Prostate gland (tissue), 2 donors: ENCODE measurements at places on chromosomes 16 and 17.

- DNase-seq: no peak
Measured at GRCh38 chr17:64145375-64145750, 15.4 kb upstream of the ERN1 start.

- no peak for DNase-seq
Measured at GRCh38 chr17:79196913-79197312, 122.3 kb downstream of the ENGASE start.

DNA sequence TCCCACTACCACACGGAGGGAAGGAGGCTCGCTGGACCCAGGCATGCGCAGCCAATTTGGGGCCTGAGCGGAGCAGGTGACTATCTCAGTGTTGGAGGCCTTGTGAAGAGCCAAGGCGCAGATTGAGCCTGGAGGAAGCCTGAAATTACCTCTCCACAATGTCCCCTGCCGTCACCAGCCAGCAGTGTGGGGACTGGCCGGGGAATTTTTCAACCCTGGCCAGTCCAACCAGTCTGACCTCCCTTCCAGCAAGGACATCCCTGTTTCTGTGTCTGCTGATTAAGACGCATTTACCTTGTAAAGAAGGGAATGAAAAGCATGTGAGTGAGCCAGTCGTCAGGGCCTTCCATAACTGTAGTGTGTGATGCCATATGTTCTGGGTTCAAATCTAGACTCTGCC, 198.1 kb upstream of the IRX3 start:
- peak; percentile 31 for DNase-seq

DNA sequence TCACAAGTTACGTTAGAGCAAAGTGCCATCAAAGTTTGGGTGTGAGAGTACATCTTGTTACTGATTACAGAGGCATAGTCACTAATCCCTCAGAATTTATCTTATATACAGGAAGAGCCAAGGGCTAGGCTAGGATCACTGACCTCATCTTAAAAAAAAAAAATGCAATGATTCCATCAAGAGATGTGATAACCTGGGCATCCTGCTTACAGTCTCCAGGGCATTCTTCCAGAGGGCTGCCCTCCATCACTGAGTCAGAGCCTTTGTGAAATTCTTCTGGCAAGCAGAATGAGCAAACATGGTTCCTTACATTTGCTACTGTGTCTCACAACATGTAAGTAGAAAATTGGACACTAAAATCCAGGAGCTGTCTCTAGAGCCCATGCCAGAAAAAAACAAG, 410.6 kb downstream of the ZFHX3 start:
- DNase-seq: no peak

DNA sequence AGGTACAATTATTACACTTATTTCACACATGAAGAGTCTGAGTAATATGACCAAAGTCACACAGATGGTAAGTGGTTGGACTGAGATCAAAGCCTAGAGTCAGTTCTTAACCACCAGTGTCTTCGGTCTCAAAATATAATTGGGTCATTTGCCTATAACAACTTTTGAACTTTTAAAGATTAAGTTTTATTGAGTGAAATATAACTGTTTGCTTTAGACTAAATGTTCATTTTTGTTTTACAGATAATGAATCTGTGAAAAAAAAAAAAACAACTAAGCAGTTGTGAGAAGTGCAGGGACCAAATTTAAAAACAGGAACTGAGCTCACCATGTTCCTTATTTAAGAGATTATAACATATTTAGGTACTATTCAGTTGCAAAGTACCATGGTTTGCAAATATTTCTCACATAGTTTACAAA, 150.1 kb downstream of the ITFG1 start:
- no peak for DNase-seq

GRCh38 chr17:13601322-13601775, 380 bp downstream of the HS3ST3A1 start:
- no peak for DNase-seq

DNA sequence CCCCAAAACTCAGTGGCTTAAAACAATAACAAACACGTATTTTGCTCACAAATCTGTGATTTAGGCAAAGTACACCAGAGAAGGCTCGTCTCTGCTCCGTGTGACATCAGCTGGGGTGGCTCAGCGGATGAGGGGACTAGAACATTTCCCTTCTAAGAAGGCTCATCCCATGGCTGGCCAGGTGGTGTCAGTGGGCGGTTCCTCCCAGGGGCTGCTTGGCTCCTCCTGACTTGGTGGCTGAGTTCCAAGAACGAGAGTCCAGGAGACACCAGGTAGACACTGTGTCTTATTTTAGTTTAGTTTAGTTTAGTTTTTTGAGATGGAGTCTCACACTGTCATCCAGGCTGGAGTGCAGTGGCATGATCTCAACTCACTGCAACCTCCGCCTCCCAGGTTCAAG, 5.6 kb upstream of the CHMP6 start:
- no peak for DNase-seq

DNA sequence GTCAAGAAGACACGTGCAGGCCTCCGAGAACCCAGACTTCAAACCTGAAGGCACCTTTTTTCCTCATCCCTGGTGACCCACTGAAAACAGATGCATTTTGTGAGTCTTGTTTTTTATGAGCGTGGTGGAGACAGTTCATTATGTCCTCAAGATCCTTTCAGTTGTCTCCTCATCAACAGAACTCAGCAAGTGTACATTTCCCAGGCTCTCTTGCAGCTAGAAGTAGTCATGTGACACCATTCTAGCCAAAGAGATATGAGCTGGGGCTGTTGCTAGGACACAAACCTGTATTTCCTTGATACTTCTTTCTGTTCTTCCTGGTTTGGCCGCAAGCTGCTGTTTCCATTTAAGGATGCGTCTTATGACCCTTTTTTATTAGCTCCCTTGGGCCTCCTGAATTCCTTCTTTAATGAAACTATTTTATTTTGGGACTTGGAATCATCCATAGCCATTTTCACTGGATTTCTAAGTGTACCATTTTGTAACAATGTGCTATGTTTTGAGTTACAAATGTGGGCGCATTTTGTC, 135.7 kb upstream of the FOXF1 start:
- DNase-seq: no peak

DNA sequence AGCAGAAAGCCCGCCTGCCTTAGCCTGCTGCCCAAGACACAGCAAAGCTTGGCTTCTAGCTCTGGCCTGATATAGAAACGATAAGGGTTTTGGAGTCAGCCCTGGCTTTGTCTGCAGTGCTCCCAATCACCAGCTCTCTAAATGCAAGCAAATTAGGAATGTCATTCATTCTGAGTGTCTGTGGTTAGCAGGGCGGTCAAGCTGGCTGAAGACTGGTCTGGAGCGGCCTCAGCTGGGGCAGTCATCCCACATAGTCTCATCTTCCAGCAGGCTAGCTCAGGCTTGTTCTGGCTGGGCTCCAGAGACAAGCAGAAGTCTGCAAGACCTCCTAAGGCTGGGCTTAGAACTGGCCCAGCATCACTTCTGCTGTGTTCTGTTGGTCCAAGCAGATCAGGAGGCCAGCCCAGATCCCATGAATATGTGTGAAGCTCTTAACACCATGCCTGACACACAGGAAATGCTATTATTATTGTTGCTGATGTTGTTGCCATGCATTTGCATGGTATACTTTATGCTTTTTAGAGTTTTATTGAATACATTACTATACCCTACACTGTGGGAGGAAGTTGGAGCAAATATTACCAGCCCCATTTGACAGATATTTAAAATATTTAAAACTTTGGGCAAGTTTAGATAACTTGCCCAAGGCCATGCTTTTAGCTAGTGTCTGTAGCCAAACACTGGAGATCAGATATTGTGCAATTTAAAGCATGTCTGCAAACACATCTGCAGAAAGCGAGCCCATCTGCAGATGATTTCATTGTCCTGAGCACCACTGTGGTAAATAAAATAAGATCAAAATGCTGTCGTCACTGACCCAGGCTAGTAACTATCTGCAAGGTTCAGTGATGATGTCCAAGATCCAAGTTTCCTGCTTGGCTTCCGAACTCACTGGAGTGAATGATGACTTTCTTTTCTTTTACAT, 24.8 kb downstream of the TMC7 start:
- no peak for DNase-seq

- DNase-seq: no peak
Measured at GRCh38 chr16:27951489-27952120, 111.9 kb downstream of the GSG1L start.

GRCh38 chr17:46878055-46878454, 26.7 kb downstream of the WNT9B start:
- no peak for DNase-seq

DNA sequence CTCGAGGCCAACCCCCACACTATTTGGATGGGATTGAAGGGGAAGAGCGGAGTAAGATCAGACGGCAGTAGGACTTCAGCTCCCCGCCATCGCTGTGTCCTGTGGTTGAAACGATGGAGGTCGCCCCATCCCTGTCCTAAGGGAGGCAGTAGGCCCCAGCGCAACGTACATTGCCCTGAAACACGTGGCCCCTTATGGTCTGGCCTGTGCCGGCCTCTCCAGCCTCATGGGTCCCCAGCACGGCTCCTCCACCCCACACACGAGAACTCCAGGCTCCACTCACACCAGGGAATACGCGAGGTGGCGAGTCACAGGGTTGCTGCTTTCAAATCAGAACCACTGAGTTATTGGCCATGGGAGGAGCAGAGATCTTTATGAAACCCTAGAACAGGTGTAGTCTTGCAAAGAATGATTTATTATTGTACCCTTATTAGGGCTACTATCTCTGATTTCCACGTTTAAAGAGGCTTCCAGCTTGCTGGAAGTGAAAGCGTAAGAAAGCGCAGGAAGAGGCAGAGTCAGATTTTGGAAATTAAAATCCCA, 669 bp upstream of the DCTPP1 start:
- no peak for DNase-seq

GRCh38 chr17:42563543-42563942, 1.6 kb downstream of the COASY start:
- DNase-seq: no peak

- DNase-seq: no peak
Measured at GRCh38 chr16:85136702-85137322, 24.5 kb upstream of the CIBAR2 start.

DNA sequence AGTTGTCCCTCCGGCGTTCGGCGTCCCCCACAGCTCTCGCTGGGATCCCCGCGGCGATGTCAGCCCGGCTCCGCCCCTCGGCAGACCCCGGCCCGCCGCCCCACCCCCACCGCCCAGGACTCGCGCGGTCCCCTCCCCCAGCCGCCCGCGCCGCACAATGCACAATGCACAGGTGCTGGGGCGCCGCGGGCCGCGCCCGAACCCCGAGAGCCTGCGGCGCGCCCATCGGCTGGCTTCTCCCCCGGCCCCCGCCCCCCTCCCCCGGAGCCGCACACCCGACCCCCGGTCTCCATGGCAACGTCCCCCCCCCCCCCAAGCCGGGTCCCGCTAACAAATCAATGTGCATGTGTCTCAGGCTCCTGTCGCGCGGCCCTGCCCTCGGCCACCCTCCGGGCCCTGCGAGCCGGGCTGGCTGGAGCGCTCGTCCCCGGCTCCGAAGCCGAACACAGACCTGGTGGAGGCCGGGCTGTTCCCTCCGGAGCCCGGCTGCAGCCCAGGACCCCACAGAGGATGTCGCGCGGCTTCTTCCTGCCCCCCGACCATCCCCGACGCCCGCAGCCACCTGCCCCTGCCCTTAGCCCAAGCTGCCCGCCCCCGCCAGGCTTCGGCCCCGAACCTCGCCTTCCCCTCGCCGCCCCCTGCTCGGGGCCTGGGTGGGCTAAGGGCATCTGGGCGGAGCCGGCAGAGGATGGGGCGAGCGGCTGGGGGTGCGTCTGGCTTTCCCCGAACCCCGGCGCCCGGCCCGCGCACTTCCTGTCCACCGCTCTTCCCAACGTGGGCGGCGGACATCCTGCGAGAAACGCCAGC, 818 bp upstream of the CBX8 start:
- no peak for DNase-seq

DNA sequence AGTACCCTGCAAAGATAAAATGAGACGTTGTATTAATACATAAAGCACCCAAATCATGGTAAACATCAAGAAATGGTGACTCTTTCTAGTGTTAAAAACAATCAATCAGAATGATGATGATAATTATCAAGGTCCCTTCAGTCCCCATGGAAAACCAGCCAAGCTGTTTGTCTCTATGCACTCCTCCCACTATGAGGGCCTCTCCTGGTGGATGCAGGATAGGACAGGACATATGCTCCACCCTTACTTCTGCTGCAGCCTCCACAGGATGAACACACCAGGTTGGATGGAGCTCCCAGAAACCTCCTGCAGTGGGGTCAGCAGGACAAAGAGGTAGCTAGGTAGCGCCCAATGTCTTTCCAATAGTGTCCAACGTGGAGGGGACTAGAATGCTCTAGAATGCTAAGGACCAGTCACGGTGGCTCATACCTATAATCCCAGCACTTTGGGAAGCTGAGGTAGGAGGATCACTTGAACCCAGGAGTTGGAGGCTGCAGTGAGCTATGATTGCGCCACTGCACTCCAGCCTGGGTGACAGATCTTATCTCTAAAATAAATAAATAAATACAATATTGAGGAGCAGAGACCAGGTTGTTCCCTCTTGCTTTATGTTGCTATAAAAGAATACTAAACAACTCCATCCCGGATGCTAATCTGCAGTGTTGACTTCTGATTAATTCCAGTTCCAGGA, 9.9 kb upstream of the KDM8 start:
- DNase-seq: no peak

DNA sequence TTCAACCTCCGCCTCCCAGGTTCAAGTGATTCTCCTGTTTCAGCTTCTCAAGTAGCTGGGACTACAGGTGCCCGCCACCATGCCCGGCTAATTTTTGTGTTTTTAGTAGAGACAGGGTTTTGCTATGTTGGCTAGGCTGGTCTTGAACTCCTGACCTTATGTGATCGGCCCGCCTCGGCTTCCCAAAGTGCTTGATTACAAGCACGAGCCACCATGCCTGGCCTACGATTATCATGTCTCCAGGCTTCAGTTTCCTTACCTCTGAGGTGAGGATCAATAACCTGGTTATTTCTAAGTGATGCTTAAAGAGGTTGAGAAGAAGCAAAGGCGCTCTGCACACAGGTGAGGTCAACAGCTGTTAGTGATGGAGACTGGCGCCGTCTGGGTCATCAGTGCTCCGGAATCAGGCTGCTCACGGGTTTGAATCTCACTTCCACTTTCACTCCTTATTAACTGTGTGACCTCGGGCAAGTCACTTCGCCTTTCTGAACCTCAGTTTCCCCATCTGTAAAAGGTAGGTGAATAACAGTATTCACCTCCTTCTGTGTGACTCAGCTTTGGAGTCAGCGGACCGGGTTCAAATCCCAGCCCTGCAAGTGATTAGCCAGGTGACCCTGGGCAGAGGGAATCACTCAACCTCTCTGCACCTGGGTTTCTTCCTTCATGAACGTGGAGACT, 745 bp upstream of the ABCC1 start:
- no peak for DNase-seq

- DNase-seq: no peak
Measured at GRCh38 chr17:7884581-7885366, 3.8 kb upstream of the CHD3 start.

DNA sequence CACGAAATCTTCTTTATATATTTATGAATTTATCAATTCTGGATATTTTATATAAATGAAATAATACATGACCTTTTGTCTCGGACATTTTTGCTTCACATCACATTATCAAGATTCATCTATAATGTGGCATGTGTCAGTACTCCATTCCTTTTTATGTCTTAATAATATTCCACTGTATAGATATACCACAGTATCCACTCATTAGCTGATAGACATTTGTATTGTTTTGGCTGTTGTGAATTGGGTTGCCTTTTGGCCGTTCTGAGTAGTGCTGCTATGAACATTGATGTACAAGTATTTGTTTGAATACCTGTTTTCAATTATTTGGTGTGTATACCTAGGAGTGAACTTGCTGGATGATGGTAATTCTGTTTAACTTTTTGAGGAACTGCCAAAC, 323.8 kb upstream of the CA10 start:
- no peak for DNase-seq
